Ammon's horn (tissue), 1 donor: ENCODE measurements at places on chromosomes 5 and 9.

- DNase-seq = no peak
Observed at GRCh38 chr5:176776916-176777315, 33.4 kb upstream of the UNC5A start.

- DNase-seq = no peak
Observed at GRCh38 chr5:72991394-72991793, 35.6 kb downstream of the FCHO2 start.

DNA sequence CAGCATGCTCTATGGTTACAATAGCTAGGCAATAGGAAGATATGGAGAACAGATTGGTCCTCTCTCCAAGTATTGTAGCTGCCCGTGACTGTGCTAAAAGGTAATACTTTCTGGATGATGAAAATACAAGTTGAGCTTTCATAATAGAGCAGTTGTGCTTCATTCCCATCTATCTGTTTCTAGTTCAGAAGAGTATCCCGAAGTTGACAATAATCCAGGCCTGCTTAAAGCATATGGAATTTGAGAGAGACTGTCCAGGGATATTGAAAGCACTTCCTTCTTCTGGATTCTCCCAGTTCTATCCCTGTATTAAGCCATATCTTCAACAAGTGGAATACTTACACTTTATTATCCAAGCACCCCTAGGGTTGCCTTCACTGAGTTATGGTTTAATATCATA is 350.4 kb downstream of the EFNA5 start:
- DNase-seq = no peak

DNA sequence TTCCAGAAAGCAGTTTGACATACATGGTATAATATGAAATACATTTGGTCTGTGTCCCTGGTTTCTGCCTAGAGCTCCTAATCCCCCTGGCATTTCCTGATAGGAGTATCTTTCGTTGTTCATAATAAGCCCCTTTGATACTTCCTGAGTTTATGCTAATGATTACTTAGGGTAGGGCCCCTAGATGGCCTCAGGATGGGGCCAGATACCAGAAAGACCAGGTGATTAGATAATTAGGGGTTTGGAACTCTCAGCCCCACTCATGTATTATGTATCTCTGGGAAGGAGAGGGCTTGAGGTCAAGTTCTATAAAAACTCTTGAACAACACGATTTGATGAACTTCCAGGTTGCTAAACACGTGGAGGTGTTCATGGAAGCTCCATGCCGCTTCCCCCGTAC is 163.3 kb upstream of the ZNF608 start:
- no peak for DNase-seq

GRCh38 chr9:137055385-137056364 is 1.8 kb upstream of the ENTPD2 start:
- peak; percentile 97 for DNase-seq

- no peak for DNase-seq
Observed at GRCh38 chr9:130402243-130402642, 42.5 kb upstream of the ASS1 start.

GRCh38 chr5:72402959-72403628 is 82.9 kb downstream of the PTCD2 start:
- DNase-seq = no peak

DNA sequence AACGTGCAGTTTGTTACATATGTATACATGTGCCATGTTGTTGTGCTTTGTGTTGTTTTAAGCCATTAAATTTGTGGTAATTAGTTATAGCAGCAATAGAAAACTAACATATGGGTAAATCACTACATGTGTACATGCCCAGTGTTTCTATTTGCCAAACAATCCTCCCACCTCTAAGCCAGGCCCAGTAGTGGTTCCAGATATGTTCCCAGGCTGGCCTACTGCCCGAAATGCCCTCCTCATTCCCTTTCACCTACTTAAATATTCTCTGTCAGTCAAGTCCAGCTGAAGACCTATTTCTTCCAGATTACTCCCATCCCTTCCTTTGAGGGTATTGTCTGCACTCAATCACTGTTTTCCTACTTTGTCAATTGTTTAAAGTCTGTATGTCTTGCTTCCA is 24.1 kb upstream of the AGGF1 start:
- DNase-seq = no peak

DNA sequence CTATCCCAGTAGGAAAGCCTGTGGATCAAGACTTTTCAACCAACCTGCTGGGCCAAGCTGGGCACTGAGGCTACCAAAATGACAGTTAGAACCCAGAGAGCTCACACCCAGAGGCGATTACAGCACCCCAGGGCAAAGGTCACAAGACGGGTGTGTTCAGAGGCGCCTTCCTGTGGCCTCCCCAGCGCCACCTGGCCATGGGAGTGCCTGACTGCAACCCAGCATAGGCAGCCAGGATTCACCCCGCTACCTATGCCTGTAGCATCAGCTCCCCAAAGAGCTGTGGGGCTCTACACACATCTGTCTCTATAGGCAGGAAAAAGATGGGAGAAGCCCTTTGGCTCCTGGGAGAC is 33.5 kb downstream of the PDGFRB start:
- no peak for DNase-seq

DNA sequence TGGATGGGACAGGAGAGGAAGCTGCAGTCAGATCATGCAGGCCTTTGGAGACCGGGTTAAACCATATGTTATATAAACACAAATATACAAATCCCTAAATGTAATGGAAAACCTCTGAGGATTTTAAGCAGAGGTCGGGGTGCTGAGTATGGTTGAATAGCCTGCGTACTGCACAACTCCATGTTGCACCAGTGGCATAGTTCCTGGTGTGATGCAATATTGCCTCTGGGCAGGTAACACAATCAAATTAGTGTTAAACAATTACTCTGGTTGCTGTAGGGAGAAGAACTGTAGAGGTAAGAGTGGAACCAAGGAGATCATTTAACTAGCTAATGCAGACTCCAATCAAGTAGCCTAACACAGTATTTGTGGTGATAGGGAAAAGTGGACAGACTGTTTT is 21.3 kb upstream of the RNF145 start:
- DNase-seq = no peak

DNA sequence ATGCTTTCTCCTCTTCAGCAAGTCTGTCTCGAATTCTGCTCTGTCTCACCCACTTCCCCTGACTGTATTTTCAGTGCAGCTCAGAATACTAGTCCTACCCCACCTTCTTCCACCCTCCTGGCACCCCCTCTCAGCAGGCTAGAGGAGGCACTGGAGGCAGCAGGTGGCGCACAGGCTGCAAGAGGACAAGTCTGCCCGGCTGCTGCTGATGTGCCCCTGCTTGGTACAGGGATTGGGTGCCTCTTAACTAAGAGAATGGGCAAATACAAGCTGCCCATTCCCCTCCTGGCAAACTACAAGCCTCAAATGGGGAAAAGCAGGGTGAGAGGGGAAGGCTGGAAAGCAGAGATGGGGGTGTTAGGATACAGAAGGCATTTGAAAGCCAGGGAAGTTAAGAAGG is 5.1 kb downstream of the TLN1 start:
- DNase-seq = peak; percentile 69

DNA sequence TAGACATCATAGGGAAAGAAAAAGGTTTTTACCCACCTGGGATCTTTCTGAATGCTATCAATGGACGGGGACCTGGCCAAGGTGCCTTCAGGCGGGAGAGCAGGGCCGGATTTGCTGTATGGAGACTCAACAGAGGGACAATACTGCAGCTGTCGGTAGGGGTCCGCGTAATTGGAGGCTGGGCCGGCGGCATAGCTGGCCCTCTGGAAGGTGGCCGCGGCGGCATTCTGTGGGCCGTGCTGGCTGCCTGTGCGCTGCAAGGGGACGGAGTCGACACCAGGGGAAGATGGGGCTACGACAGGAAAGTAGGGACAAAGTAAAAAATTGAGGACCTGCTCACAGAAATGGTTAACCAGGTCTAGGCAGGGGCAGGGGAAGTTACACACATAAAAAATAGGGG is 557.9 kb downstream of the CTNND2 start:
- no peak for DNase-seq

GRCh38 chr9:14939378-14939777 is 29.1 kb upstream of the FREM1 start:
- no peak for DNase-seq

DNA sequence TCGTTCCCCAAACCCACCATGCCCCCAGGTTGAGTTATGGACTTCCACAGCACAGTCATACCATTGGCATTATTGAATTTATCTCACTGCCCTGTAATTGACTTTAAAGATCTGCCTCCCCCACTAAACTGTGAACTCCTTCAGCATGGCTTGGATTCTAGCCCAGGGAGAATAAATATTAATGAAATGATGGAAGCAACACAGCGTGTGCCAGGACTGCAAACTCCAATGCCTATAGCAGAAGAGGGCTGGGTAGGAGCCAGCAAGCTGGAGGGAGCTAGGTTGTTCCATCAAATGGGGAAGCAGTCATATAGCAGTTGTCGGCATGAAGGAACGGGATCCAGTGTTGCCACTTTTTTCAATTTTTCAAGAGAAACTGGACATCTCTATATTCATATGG is 69.0 kb upstream of the MSX2 start:
- DNase-seq = no peak

- DNase-seq = no peak
Observed at GRCh38 chr5:16897284-16897704, 38.8 kb downstream of the MYO10 start.

GRCh38 chr9:122109035-122109813 is 16.1 kb upstream of the TTLL11 start:
- no peak for DNase-seq

GRCh38 chr5:103211576-103212561 is 46.7 kb upstream of the MACIR start:
- no peak for DNase-seq

- no peak for DNase-seq
Observed at GRCh38 chr9:36742264-36742663, 169.6 kb downstream of the MELK start.

- no peak for DNase-seq
Observed at GRCh38 chr9:89543111-89543510, 45.2 kb upstream of the SEMA4D start.

DNA sequence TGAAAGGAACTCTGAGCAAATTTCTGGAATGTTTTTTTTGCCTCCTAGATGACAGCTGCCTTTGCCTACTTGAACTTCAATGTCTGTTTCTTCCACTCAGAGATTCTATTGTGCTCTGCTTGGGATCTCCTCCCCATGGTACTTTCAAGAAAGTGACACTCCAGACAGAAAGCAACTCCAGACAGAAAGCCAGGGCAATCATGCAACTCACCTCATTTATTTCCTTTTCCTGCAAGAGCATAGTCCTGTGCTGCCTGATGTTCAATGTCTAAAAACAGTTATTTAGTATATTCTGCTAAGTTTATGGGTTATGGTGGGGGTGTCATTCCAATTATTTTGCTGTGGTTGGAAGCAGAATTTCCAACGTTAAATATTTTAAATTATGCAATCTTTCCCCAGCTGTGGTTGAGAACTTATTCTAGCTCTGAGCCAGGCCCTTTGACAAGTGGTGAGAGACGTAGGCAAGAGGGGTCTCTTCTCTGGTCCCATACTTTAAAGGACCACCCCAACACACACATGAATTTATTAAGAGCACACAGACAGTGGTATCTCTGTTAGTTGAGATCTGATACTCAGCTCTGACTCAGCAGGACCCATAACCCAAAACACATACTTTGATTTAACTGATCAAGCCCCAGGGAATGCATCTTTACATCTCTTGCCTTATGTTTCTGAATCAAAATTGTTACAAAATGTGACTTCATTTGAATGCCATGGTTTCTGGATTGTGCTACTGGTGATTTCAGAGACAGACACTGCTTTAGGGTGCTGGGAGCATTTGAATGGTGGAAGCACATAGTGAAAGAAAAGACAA is 39.5 kb upstream of the MAMDC2 start:
- DNase-seq = no peak

GRCh38 chr9:127165116-127165515 is 42.7 kb upstream of the ANGPTL2 start:
- no peak for DNase-seq

- DNase-seq = no peak
Observed at GRCh38 chr9:109031241-109031640, 17.9 kb upstream of the CTNNAL1 start.

GRCh38 chr9:4096121-4096520 is 203.7 kb downstream of the GLIS3 start:
- no peak for DNase-seq

- no peak for DNase-seq
Observed at GRCh38 chr5:169430671-169431070, 129.7 kb upstream of the SLIT3 start.

GRCh38 chr5:102106599-102106998 is 189.5 kb downstream of the SLCO4C1 start:
- DNase-seq = no peak

- peak; percentile 71 for DNase-seq
Observed at GRCh38 chr5:115842089-115842935, 577 bp downstream of the AP3S1 start.

DNA sequence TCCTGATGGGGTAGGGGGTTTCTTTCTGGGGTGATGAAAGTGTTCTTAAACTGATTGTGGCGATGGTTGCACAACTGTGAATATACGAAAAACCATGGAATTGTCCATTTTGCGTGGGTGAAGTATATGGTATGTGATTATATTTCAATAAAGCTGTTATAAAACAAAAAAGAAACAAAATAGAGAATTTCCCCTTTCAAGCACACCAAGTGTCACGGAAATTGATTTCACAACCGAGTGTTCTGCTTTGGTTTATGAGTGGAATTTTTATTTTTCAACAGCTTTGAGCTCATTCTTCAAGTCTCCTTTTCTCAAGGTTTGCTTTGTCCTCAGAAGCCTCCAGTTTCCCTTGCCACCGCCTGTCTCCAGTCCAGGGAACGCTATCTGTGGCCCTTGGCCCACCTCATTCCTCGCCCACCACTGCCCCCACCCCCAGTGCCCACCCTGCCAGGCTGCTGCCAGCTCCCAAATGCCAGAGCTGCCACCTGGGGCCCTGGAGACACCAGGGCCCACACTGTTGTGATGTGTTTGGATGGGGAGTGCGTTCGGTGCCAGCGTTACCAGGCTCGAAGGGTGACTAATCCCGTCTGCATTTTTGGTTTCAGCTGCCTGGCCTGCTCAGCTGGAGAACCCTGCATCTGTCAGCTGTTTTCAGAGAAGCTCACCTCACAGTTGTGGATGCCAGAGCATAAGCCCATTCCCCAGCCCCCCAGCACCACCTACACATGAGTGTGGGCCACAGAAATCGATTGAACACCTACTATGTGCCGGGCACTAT is 30.4 kb downstream of the DUSP1 start:
- DNase-seq = peak; percentile 41

DNA sequence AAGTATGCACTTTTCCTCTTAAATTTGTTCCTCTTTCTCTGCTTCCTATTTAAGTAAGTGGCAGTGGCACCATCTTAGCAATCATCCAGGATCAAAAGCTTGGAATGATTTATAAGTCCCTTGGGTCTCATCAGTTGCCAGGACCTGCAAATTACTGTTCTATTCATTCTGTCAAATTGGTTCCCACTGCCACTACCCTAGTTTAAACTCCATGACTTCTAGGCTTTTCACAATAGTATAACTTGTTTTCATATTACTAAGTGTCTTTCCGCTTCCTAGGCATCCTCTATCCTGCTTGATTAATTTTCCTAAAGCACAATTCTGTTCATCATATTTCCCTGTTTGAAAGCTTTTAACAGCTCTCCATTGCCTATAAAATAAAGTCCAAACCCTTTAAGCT is 363.9 kb upstream of the MEF2C start:
- DNase-seq = no peak

- no peak for DNase-seq
Observed at GRCh38 chr5:143533978-143534760, 130.7 kb upstream of the NR3C1 start.
